Suprapubic skin (tissue), 4 donors: ENCODE measurements at places on chromosomes 13 and 19.

- DNase-seq, result no peak
These were observed 246.2 kb downstream of the GPC6 start for GRCh38 chr13:93472814-93473296.

- no peak for DNase-seq
These were observed 900 bp downstream of the KBTBD7 start for GRCh38 chr13:41193469-41193868.

DNA sequence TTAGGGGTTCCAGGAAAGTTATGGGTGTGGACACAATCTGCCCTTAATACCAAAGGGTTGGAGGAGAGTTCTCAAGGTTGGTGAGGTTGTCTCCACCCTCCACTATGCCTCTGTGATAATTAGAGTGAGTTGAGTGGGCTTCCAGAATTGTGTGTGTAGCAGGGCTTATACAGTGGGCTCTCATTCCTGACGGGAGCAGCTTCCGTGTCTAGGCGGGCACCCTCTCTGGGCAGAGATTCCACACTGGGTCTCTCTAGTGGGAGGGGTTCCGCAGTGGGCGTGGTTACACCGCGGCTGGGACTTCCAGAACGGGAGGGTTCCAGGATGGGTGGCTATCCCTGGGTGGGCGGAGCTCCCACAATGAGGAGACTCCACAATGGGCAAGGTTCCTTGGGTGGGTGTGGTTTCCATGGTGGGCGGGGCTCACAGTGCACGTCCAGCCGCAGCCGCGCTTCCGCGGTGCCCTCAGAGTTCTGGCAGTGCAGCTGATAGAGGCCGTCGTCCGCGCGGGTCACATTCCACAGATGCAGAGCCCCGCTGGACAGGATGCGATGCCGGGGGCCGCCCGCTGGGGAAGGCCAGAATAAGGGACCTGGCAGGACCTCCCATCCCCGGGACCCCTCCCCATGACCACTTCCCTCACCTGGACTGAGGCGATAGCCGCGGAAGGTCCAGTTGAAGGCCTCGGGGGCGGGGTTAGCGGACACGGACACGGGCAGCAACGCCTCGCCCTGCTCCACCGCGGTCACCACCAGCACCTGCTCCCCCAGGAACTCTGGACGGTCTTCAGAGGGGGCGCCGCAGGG lies 8.4 kb downstream of the NPHS1 start:
- DNase-seq, result no peak

GRCh38 chr19:8194528-8195267 lies 14.5 kb upstream of the CERS4 start:
- DNase-seq, result no peak

DNA sequence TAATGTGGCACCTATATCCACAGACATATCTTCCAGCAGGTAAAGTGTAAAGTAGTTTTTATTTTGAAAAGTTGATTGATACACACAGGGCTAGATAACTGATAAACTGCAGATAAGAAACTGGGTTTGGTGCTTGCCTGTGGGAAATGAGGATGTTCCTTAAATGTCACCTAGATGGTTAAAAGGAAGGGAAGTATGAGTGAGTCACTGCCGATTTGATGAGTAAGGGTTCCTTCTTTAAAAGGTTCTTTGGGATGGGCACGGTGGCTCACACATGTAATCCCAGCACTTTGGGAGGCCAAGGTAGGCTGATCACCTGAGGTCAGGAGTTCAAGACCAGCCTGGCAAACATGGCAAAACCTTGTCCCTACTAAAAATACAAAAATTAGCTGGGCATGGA lies 73.8 kb upstream of the FRY start:
- DNase-seq, result no peak

DNA sequence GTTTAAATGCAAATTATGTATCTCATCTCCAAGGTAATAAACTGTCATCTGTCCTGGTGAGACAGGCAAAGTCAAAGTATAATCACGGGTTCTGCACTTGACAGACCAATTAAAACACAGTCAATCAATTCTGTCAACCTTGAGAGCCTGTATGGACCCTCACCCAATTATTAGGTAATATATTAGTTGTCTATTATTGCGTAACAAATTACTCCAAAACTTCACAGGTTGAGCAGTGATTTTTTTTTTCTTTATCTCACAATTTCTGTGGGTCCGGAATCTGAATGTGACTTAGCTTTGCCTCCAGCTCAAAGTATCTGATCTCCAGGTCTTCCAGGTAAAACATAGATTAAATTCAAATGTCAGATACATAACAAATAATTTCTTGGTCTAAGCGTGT lies 707.4 kb upstream of the ARGLU1 start:
- no peak for DNase-seq

- no peak for DNase-seq
These were observed 49.4 kb upstream of the SLC15A1 start for GRCh38 chr13:98801626-98802418.

- no peak for DNase-seq
These were observed 9.7 kb downstream of the LATS2 start for GRCh38 chr13:21051675-21052074.

GRCh38 chr13:113103646-113104045 lies 1.9 kb upstream of the F7 start:
- DNase-seq, result no peak

GRCh38 chr19:41705393-41706174 lies 2.8 kb upstream of the CEACAM5 start:
- peak; percentile 75 for DNase-seq

DNA sequence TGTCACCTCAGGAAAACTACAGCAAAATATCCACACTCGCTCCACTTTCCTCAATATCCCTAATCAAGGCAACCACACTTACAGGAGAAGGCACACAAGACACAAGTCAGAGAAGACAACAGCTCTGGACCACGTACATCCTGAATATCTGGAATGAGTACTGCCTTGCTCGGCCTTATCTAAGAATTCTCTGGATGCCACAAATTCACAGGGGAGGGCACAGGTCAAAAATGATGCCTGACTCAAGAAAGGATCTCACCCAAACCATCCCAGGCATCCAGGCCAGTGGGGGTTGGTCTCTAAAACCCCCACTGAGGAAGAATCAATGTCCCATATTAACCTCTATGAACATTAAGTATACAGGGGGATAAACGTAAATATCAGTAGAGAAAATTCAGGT lies 29.9 kb downstream of the ATP7B start:
- no peak for DNase-seq

- DNase-seq, result no peak
These were observed 854 bp downstream of the RNASEH2B start for GRCh38 chr13:50910485-50910805.

- peak; percentile 83 for DNase-seq
These were observed 630 bp downstream of the RAP2A start for GRCh38 chr13:97434397-97435201.

- no peak for DNase-seq
These were observed 17.4 kb downstream of the NALCN start for GRCh38 chr13:101398920-101399319.

DNA sequence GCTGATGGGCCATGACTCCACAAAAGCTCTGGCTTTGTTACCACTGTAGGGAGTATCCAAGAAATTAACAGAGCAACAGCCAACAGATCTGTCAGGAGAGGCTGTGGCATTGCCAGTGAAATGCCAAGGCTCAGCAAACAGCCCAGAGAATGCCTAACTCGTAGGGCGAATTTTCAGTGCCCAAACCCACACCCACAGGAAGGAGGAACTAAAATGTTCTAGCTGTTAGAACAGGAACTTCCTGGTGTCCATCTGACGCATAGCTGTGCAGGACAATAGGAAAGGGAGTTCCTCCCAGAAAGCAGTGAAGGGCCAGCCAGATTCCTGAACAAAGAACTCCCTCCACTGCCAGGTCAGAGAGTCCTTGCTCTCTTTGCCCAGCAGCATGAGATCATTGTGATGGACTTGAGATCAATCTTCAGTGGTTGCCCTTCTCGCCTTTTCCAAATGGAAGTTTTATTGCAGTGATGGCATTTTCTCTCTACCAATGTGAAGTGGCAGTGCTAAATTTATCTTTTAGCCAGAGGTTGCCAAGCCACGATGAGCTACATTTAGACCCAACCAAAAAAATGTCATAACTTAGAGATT lies 224.2 kb upstream of the STARD13 start:
- peak; percentile 72 for DNase-seq

DNA sequence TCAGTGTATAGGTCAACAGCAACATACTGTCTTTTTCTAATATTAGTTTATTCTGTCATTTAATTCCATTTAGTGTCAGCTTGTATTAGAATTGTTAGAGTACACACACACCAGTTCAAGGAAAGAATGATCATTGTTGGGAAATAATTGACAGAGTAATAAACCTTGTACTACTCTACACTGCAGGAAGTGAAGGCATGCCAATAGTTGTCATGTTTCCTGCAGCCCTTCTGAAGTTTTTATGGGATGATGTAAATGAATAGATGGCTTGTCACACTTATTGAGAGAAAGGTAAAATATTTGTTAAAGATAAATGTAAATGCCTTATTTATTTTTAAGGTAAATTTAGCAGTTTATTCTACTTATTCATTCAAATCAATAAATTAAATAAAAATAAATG lies 306.9 kb upstream of the KLHL1 start:
- DNase-seq, result no peak

GRCh38 chr19:3608750-3609322 lies 2.2 kb upstream of the TBXA2R start:
- peak; percentile 60 for DNase-seq

DNA sequence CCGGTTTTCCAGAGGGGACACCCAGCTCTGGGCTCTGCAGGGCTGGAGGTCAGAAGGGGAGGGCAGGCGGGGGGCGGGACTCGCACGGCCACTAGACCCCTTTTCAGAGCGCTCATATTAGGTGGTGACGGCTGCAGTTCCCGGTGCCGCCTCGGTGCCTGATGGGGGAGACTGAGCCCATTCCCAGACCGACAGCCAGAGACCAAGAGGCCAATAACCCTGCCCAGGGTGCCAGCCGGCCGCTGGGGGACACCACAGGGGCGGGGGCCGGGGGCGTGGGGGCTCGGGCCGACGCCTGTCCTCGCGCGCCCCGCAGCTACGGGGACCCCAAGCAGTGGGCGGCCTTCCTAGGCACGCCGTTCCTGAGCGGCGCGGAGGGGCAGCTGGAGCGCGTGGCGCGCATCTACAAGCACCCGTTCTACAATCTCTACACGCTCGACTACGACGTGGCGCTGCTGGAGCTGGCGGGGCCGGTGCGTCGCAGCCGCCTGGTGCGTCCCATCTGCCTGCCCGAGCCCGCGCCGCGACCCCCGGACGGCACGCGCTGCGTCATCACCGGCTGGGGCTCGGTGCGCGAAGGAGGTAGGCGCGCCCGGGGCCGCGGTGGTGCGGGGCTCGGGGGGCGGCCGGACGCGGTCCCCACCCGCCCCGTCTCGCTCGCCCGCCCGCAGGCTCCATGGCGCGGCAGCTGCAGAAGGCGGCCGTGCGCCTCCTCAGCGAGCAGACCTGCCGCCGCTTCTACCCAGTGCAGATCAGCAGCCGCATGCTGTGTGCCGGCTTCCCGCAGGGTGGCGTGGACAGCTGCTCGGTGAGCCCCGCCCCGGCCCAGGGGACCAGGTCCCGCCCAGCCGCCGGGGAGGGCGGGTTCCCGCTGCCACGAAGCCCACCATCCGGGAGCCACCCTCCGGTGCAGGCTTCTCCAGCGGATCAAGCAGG lies 2.4 kb downstream of the TIMM13 start:
- no peak for DNase-seq

GRCh38 chr13:62033934-62034333 lies 618.3 kb upstream of the PCDH20 start:
- no peak for DNase-seq

DNA sequence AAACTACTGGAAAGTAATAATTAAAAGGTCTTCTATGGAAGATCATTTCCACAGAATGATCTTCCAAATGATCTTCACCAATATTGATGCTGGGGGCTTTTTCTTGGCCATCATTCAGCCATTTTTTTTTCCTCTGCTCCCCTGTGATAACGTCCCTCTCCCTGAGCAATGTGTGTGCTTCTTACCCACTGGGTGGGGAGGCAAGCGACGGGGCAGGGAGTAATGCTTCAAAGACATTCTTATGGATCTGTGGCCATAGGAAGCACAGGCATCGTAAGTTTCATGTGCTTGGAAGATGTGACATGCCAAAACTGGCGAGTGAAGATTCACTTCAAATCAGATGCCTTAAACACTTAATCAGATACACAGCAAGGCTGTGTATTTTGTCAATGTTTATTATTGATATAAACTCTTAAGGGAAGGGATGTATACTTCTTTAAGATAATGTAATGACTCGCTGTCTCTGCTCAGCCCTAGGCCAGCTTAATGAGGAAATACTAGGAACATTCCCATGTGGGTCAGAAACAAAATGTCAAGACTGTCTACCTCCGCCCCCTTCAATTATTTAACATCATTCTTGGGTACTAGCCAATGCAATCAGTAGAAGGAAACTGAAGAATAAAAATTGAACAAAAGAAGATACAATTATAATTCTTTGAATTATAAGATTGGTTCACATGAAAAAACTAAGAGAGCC lies 34.1 kb upstream of the SERPINE3 start:
- no peak for DNase-seq

DNA sequence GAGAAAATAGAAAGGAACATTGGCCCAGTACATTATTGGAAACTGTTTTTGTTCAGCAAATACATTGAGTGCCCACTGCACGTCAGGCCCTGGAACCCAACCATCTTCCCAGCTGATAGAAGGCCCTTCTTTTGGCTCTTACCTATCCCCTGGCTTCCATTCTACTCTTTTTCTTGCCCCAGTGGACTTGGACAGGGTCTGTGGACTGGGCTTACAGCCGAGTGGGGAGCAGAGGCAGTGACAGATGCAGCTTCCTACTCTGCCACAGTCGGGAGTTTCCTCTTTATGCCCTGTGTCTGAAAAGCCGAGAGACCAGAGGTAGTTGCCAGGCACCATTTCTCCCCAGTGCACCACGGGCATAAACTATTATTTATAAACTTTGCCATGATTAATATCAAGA lies 70.4 kb downstream of the ARHGAP35 start:
- DNase-seq, result no peak

GRCh38 chr19:8926341-8926740 lies 83.9 kb downstream of the MUC16 start:
- DNase-seq, result no peak

- DNase-seq, result no peak
These were observed 3.2 kb downstream of the SPPL2B start for GRCh38 chr19:2331601-2332246.

- DNase-seq, result no peak
These were observed 23.6 kb upstream of the TTYH1 start for GRCh38 chr19:54391589-54392061.

- peak; percentile 39 for DNase-seq
These were observed 9.5 kb upstream of the PLEKHF1 start for GRCh38 chr19:29655648-29656335.
